K562 (cell line): ENCODE measurements at places on chromosomes 16 and 17.

DNA sequence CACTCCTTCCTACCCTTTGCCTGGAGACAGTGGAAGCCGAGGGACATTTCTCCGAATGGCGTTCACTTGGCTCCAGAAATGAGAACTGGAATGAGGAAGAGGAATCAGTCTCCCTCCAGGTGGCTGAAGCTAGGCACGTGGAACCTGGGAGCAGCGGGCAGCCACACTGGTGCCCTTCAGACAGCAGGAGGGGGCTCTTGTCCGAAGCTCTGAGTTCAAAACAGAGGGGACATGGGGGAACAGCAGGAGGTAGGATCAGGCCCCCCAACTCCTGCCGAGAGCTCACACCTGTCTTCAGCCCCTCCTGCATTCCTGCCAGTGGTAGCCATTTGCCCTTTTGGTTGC, 41.5 kb downstream of the TMEM235 start:
- no peak for DNase-seq

DNA sequence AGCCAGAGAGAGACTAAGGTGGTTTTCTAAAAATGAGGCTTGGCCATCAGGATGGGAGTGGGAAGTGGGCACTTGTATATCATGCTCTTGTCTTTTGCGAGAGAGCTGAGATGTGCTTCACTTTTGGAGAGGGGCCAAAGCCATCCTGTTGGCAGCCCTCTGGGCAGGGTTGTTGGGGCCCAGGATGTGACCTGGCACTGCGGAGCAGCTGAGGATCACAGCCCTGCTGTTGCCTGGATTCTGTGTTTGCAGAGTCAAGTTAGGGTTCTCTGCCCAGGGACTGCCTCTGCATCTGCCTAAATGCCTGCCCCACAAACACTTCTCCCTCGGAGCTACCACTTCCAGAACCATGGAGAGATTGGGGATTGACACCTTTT, 71.2 kb downstream of the PLD6 start:
- no peak for DNase-seq

DNA sequence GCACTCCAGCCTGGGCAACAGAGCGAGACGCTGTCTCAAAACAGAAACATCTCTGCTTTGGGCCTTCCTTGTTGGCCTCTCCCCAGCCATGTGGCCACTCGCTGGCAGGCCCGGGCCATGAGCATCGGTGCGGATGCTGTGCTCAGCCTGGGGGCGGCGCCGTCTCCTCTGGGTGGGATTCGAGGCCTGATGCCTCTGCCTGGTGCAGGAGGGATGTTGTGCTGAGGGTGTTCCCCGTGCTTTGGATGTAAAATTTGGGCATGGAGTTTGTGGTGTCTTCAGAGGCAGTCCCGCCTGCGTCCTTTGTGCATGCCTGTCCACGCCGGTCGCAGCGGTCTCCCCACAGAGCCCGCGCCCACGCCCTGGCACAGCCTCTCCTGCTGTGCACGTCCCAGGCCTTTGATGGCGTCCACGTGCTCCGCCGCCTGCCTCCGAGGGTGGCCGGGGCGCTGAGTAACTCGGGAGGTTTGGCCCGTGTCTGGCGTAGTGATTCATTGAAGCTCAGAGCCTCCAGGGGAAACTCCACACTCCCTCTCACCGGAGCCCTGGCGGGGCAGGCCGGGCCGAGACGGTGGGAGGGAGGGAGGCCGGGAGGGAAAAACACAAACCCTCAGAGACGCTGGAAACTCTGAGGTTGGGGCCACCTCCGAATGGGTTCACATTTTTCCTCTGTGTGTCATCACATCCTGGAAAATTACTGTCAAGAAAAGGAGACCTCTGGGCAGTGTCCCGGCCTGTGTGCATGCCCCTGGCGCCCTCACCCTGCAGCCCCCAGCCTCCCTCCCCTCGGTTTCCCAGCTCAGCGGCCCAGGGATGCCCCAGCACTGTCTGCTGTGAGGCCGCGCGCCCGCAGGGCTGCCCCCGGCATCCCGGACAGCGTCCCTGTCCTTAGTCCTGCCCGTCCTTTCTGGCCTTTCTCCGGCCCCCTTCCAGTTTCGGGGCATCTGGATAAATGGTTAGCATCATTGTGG, 19.0 kb downstream of the CENPX start:
- no peak for DNase-seq

GRCh38 chr17:3528880-3529511, 28.6 kb downstream of the TRPV3 start:
- no peak for DNase-seq

DNA sequence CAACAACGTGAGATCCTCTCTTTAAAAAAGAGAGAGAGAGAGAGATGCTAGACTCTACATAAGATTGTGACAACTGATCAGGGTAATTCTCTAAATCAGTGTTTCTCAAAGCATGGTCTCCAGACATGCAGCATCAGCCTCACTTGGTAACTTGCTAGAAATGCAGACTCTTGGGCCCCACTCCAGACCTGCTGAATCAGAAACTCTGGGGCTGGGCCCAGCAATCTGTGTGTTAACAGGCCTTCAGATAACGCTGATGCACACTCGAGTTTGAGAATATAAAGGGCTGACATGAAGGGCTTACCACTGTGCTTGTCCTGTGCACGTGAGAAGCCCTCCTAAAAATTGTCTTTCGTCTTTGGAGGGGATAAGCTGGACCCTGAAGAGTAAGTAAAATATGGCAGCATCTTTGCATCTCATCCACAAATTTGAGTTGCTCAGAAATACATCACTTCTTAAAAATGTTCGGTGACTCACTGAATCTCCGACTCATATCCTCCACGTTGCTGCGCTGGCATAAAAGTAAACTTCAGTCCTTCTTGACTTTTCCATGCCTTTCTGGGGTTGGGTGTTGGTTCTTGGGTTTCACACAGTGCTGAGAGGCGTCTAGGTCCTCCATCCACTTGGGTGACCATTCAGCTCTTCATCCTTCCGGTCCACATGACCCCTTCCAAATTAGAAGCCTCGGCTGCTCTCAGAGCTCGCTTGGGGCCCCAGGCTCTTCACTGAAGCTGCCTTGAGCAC, 26.1 kb upstream of the KDM8 start:
- no peak for DNase-seq
